Panc1 (cell line): ENCODE measurements at places on chromosomes 5 and 9.
A peak's percentile ranks its signal among the peaks of the same experiment; 100 is the strongest.

GRCh38 chr9:113998525-113999255 lies 79.4 kb downstream of the AMBP start:
- no peak for DNase-seq

DNA sequence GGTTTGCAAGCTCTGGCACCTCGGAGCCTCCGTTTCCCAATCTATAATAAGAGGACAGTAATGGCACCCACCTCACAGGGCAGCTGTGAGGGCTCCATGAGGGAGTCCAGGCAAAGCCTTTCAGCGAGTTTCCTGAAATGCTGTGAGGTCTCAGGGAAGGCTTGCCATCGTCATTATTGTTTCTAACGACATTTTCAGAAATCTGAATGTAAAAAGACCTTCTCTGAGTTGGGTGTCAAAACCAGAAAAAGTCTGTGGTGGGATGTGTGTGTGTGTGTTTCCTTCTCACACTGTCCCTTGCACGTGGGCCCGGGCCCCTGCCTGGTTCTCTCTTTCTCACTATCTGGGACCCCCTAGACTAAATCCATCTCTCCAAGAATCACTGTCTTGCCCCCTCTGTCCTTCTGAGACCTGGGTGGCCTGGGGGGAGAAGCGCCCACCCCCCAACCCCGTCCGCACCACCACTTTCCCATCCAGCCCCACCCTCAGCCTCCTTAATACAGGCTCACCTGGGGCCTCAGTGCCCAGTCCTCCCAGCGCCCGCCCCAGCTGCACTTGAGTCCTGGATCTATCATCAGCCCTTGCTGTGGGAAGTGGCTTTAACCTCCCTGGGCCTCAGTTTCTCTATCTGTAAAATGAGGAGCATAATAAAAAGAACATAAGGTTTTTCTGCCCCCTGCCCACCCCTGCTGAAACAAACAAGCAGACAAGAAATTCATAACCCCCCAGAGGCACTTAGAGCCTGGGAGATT lies 180.3 kb downstream of the C9orf50 start:
- no peak for DNase-seq

- DNase-seq = peak; percentile 80
Observed at GRCh38 chr5:124655921-124656511, 90.4 kb downstream of the ZNF608 start.

DNA sequence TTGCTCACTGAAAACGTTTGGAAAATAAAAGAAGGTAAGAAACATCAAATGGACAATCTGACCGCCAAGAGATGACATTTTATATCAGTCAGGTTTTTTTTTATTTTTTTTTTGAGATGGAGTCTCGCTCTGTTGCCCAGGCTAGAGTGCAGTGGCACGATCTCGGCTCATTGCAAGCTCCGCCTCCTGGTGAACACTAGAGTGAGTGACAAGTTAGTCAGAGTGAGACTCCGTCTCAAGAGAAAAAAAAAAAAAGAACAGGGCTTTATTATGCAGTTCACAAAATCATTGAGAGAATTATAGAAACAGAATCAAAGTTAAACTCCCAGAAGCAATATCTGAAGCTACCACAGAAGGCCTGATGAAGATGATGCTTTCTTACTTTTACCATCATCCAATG lies 70.1 kb downstream of the DTWD2 start:
- no peak for DNase-seq

DNA sequence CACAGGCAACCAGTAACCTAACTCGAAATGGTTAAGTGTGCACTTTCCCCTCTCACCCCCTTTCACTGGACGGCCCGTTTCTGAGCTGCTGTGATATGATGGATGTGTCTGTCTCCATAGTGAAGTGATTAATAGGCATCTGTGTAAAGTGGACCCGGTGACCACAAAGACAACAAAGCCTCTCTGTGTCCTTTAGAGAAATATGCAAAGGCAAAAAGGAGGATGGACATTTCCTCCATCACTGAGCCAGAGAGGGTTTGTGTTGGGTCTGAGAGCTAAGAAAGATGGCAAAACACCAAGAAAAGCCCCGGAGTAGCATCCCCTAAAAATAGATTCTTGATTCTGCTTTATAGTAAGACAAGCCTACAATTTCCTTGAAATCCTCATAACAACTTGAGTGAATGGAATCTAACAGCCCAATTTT lies 120.6 kb downstream of the SEMA6A start:
- no peak for DNase-seq

GRCh38 chr5:67816456-67816855 lies 399.1 kb upstream of the PIK3R1 start:
- DNase-seq = no peak

GRCh38 chr9:136268318-136268717 lies 22.7 kb upstream of the QSOX2 start:
- no peak for DNase-seq

DNA sequence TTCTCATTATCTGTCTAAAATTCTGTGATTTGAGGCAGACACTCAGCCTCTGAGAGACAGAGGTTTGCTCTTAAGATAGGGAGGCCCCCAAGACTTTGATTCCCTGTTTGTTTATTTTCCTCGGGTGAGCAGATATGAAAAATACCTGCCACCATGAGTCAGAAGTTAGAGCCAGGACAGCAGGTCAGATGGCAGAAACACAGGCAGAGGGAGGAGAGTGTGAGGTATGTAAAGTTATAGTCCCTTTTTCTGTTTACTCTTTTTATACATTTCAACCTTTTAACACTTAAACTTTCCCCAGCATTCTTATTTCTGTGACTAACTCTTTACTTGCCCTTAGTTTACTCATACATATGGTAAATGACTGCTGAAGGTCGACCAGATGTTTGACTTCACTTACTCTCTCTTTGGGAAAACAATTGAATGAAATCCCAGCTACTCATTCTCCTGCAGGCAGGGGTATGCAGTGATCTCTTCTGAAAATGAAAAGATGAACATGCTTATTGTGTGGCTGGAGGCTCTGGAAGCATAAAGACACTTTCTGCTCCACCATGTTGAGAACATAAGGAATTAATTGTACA lies 383.8 kb downstream of the NTRK2 start:
- no peak for DNase-seq

- no peak for DNase-seq
Observed at GRCh38 chr5:158485604-158486081, 614.1 kb downstream of the EBF1 start.

- DNase-seq = no peak
Observed at GRCh38 chr9:129665814-129666520, 520 bp downstream of the PRRX2 start.
